ENCODE measurements at places on chromosomes 3 and 15. TPM values are rescaled to one million over a fixed set of nuclear protein-coding genes. Genes with fewer than 3 reads are reported as not detected.

Gene RASGRP1
- total RNA-seq: 0.83 TPM

Gene KIF7
- total RNA-seq: 28.0 TPM

Gene KPNA4
- total RNA-seq: 81.9 TPM

Gene CCR3
- total RNA-seq: not detected

Gene ZNF280D
- total RNA-seq: 26.0 TPM

Gene SMCO1
- total RNA-seq: not detected

Gene ISLR2
- not detected for total RNA-seq

Gene TMEM40
- 0.45 TPM for total RNA-seq

Gene NRROS
- 0.09 TPM for total RNA-seq

DNA sequence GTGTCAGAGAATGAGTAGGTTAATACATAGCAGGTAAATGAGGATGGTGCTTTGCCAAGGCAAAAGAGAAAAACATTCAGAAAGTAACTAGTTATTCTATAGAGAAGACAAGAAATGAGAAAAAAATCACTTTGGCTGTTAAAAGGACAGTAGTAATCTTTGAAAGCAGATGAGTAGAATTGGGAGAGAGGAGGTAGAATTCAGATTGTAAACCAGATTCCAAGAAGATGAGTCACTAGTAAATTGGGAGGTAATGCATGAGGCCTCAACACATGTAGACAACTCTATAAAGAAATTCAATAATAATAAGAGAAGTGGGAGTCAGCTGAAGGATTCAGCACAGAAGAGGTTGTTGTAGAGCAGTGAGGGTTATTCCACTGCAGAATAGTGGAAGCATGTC lies 81.4 kb downstream of the MBNL1 start:
- DNase-seq: no peak

- no peak for DNase-seq
These were observed 984.1 kb downstream of the EPHA3 start for GRCh38 chr3:90091549-90091948.

- DNase-seq: no peak
These were observed 219.2 kb upstream of the ARHGEF26 start for GRCh38 chr3:153901991-153902390.

DNA sequence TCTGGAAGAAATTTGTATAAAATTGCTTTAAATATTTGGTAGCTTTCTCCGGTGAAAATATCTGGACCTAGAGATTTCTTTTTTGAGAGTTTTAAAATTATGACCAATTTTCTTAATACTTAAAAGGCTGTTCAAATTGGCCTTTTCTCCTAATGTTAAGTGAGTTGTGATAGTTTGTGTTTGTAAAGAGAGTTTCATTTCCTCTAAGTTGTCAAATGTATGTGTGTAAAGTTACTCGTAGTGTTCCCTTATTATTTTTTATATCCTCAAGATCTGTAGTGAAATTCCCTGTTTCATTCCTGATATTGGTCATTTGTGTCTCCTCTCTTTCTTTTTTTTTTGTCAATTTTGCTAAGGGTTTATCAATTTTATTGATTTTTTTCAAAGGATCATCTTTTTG lies 92.6 kb upstream of the CTNNB1 start:
- DNase-seq: no peak

DNA sequence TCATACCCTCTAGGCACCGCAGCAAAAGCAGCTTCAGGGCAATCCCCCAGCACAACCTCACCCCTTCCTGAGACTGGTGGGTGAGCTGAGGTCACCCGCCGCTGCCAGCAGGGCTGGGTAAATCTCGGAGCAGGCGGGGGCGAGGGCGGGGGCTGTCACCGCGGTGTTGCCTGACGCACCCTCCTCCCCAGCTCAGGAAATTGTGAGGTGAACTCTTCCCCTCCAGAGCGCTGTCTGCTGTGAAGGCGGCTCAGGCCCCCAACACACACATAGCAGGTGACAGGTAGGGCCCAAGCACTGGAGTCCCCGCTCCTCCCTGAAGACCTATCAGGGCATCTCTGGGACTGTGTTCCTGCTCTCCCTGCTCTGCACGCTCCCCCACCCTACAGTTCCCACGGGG lies 30.2 kb upstream of the FURIN start:
- no peak for DNase-seq

GRCh38 chr3:23481616-23482278 lies 278.6 kb downstream of the UBE2E2 start:
- no peak for DNase-seq

- DNase-seq: peak; percentile 25
These were observed 39.0 kb upstream of the POMGNT2 start for GRCh38 chr3:43144761-43145490.

GRCh38 chr3:113736548-113737089 lies 9.4 kb downstream of the NAA50 start:
- DNase-seq: peak; percentile 63

GRCh38 chr3:194351080-194351672 lies at the start of gene CPN2:
Gene CPN2 (minus strand): TSS chr3:194351328. CDS start chr3:194342702, 8,626 bp downstream.
- DNase-seq: no peak

GRCh38 chr3:118412503-118412902 lies 622.1 kb downstream of the IGSF11 start:
- DNase-seq: no peak

DNA sequence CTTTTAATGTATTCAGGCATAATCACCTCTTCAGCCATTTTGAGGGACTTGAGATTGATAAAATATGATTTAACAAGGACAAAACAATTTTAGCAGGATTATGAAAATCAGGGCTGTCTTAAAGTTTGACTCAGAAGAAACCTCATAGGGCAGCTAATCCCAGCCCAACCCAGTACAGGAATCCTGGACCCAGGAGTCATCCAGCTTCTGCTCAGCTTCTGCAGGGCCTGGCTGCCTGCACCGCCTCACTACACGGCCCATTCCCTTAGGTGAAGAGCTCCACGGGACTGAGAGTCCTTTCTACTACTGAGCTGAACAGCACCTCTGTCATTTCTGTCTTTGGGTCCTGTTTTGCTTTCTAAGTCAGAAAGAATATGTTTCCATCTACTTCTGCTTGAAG lies 37.5 kb downstream of the ARHGAP31 start:
- DNase-seq: peak; percentile 52

All from HFFc6 (cell line).